HFFc6 (cell line): ENCODE measurements at places on chromosomes 11 and 22.

DNA sequence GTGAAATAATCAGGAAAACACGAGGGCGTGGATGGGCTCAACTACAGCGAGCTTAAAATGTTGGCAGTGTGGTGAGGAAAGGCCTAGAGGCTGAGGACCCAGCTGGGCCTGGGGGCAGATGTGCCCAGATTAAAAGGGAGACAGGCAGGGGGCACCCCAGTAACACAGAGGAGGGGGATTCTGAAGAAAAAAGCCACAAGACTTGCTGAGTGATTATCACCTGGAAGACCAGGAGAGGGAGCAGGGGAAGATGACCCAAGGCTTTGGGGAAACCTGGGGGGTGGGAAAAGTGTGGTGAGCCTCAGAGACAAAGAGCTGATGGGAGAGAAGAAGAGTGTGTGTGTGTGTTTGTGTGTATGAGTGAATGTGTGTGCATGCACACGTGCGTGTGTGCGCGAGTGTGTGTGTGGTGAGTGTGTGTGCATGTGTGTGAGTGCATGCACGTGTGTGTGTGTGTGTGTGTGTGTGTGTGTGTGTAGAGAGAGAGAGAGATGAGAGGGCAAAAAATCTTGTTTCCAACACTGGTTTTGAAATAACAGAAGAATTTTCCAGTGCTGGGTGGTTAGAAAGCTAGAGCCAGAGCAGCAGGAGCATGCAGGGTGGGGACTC is 500.5 kb downstream of the BUD13 start:
- no peak for DNase-seq

DNA sequence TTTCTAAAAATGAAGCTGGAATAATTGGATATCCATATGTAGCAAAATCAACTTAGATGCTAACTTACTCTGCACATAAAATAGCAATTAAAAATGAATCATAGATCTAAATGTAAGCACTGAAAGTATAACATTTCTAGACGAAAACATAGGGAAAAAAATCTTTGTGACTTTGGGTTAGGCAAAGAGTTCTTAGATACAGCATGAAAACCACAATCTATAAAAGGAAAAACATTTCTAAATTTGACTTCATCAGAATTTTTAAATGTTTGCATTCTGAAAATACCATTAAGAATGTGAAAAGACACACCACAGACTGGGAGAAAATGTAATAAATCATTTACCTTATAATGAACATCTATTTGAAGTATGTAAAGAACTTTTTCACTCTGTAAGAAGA is 128.8 kb downstream of the APIP start:
- no peak for DNase-seq

DNA sequence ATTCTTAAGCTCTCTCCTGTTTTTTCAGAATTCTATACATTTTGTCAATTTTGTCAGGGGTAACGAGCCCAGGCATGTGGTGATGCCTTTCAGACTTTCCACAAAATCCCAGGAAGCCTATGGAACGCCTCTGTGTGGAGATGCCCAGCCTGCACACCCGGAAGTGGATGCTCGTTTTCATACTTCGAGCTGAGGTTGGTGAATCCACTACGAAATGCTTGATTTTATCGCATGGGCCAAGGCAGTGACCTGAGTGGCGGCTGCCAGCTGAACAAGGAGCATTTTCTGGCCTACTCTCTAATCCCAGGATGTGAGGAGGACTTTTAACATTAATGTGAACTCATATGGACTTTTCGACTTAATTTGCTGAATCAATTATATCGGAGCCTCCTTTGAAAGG is 426.7 kb upstream of the B3GAT1 start:
- DNase-seq = no peak

- no peak for DNase-seq
Observed at GRCh38 chr11:4375431-4376140, 7.4 kb upstream of the OR52B4 start.

DNA sequence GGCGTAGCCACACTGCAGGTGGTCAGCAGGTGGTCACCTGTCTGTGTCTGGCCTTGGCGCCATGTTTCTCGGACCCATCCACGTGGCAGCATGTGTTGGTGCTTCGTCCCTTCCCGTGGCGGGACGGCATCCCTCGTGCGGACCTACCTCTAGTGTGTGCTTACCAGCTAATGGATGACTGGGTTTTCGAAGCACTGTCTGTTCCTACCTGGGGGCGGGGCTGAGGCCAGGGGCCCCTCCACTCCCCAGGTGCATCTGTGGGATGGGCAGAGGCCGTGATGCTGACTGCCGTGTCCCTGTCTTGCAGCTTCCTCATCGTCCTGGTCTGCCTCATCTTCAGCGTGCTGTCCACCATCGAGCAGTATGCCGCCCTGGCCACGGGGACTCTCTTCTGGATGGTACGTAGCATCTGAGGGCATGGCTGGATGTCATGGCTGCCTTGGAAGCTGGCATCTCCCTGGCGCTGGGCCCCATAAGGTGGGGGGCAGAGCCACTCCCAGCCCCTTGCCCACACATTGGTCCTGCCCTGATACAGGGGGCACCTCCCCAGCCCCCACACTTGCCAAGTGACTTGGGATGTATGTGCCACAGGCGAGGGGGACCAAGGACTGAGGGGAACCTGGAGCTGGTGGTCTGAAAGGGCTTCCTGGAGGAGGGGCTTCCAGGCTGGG is 82.9 kb downstream of the KCNQ1 start:
- no peak for DNase-seq

DNA sequence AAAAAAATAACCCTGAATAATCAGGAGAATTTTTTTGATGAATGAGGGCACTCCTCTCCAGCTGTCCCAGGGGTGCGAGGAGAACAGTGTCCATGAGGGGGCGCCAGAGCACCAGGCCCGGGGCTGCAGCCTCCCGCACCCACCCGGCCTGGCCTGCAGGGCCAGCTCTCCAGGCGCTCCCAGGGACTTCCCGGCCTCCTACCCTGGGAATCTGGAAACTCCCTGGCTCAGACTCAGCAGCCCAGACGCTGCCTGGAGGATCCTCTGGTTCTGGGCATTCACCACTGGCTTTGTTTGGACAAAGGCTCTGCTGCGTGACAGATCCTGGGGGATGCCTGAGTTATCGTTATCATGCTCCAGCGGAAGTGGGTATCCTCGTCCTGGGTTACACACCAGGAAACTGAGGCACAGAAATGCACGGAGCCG is 31.0 kb downstream of the MCM5 start:
- peak; percentile 86 for DNase-seq

- no peak for DNase-seq
Observed at GRCh38 chr11:75536786-75537641, 11.3 kb upstream of the GDPD5 start.

DNA sequence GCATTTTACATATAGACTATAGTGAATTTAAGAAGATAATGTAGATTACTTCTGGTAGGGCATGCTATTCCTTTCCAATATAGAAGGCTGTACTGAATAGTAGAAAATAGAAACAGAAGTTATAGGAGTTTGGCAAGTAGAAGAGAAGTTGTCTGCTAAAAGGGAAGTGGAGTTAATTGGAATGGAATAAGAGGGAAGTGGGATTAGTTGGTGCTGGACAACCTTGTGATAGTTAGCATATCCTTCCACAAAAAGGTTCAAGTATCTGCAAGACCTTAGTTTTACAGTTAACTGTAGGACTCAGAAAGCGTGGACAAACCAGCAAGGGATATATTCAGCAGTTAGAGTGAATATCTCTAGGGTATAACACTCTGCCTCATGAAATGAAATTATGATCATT is 185.5 kb downstream of the SWAP70 start:
- no peak for DNase-seq

GRCh38 chr11:95154514-95154913 is 64.9 kb downstream of the ENDOD1 start:
- DNase-seq = no peak

- no peak for DNase-seq
Observed at GRCh38 chr11:130806746-130807145, 109.5 kb downstream of the SNX19 start.

- no peak for DNase-seq
Observed at GRCh38 chr11:133386262-133386661, 146.0 kb downstream of the OPCML start.

DNA sequence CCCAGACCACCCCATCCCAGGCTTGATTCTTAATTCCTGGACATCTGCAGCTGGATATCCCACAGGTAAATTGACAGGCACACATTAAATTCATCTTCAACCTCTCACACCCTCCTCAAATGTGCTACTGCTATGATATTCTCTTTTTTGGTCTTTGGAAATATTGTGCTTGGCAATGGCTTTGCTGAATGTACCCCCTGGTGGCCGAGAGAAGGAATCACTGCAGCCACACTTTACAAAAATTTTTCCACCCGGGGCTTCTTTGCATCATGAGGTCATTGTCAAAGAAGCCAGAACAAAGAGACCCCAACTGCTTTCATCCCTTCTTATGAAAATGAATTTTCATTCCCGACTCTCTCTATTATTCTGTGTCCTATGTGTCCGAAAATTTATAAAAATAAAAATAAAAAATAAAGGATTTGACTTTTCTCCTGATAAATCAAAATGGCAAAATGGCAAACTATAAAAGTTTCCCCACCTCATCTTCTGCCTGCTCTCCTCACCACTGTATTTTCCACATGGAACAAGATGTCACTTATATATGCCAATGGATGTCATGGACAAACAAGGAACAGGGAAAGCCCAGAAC is 15.0 kb upstream of the CYB5R2 start:
- DNase-seq = peak; percentile 26

DNA sequence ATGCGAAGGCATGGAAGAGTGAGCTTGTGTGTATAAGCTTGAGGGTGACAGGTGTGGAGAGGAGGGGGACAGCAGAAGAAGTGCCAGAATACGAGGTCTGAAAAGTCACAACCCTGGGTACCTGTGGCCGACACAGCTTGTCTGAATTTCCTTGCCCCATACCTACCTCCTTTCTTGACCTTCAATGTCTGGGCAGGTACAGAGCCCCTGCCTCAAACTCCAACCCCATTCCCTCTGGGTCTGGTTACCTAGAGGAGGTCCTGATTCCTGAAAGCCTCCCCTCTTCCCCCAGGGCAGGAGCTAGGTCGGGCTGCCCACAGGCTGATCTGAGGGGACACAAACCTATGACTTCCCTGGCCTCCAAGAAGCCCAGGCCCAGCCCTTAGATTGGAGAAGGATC is 36.6 kb upstream of the FCHSD2 start:
- no peak for DNase-seq
